ENCODE measurements at places on chromosomes 3 and 15.

DNA sequence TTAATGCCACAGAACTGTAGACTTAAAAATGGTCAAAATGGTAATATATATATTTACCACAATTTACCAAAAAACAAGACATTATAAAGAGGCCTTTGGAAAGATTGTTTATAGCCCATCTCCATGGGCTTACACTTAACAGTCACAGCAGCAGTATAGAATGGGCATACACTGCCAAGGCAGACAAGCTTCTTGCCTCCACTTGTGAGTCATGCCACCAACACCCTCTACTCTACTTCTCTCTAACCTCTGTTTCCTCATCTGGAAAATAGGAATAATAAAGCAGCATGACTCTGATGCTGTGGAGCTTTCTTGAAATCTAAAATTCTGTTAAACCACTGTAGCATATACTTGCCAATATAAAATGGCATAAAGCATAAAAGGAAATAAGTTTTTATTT lies 14.4 kb upstream of the GPR156 start:
- no peak for DNase-seq

DNA sequence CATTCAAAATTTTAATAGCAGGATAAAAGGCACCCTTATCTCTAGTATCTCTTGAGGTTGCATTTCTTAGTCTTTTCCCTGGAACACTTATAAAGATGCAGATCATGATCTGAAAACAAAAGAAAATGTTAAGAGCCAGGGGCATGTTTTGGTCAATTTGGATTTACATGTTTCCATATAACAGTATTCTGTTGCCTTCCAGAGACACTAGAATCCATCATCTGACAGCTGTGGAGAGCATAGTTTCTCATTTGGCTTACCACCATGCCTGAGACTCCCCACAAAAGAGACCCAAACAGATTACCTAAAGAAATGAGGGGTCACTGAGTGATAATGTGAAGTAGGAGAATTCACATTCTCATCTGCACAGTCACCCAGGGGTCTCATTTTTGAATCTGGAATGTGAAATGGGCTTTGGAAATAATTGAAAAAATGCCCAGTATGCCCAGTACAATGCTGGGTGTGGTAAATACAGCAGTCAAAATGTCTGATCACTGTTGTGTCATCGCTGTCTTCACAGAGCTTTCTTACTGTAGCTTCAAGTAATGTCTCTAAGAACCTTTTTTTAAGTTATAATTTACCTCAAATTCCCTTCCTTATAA lies 79.9 kb upstream of the ZBTB20 start:
- DNase-seq = no peak

DNA sequence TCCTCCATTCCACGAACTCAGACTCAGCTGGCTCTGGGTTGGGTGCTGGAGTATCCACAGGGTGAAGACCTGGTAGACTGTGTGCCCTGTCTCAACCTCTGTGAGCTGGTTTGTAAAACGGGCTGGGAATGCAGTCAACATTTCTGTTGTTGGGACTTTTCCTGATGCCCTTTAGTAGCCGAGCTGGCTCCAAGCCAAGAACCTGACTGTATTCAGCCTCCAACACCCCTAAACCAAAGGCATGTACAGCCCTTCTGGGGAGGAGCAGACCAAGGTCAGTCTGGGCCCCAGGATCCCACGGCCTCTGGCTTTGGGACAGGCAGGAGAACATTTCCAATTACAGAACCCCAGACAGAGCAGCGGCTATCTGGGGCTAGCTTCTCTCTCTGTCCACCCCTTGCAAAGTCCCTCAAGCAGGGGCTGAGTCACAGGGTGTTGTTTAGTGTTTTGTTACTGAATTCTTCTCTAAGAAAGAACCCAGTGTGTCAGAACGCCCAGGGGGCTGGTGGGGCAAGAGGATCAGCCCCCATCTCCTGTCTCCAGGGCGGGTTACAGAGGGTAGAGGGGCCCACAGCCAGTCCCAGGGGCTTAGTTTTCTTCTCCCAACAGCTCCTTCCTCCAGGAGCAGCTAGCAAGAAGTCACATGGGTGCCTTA lies 56.8 kb upstream of the SLC6A6 start:
- DNase-seq = peak; percentile 74

DNA sequence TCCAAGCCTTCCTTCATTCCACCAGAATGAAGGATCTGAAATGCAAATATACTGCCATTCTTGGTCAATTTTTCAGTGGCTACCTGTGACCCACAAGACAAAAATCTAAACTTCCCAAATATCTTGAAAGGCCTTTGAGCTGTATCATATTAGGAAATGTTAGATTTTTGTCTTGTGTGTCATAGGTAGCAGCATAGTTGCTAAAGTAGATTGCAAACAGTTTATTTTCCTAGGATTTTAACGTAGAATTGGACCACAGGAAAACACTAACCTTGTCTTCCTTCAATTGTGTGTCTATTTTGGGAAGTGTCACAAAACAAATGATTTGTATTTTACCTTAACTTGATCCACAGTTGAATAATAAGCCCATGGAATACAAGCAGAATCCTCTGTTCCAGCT lies 42.4 kb downstream of the CP start:
- peak; percentile 68 for DNase-seq

DNA sequence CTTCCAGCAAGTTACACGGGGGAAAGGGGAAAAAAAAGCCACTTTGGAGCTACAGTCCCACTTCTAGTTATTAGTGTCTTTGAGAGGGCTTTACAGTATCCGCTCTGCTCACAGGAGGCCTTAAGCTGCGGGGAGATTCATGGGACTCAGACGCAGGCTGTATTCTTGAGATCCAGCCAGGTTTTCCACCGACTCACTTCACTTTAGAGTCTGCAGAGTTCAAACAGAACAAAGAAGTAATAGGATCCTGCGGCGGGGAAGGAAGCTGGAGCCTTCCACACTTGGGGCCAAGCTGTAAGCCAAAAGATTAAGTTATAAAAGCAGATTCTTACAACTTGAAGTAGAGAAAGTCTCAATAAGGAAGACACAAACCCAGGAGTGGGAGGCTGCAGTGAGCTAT lies 60.2 kb upstream of the FAM174B start:
- DNase-seq = peak; percentile 68

DNA sequence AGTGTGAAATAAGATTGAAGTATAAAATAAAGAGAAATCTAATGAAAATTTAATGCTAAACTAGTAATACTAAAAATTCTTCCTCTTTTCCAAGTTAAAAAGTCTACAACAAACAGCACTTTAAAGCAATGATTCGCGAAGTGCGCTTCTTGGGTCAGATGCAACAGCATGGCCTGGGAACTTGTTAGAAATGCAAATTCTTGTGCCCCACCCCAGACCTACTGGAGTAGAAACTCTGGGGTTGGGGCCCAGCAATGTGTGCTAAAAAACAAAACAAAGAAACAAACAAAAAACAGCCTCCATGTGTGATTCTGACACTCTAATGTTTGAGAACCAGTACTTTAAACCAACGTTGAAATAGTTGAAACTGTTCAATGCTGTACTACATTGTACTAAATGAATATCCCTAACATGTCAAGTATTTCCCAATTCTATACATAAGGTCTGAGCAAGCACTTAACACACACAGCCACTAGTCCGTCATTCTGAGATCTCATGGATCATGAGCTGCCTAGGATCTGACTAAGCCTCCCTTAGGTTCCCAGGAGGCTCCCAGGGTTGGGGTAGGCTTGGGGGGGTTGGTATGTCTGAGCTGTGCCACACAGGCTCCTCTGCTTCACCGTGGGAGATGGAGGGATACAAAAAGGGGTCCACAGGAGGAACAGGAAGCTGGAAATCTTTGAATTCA lies 6.1 kb downstream of the RASGRP1 start:
- DNase-seq = no peak

- DNase-seq = no peak
Observed at GRCh38 chr3:170425491-170426239, 7.0 kb downstream of the CLDN11 start.

GRCh38 chr15:67784090-67784781 lies 41.1 kb upstream of the SKOR1 start:
- no peak for DNase-seq

DNA sequence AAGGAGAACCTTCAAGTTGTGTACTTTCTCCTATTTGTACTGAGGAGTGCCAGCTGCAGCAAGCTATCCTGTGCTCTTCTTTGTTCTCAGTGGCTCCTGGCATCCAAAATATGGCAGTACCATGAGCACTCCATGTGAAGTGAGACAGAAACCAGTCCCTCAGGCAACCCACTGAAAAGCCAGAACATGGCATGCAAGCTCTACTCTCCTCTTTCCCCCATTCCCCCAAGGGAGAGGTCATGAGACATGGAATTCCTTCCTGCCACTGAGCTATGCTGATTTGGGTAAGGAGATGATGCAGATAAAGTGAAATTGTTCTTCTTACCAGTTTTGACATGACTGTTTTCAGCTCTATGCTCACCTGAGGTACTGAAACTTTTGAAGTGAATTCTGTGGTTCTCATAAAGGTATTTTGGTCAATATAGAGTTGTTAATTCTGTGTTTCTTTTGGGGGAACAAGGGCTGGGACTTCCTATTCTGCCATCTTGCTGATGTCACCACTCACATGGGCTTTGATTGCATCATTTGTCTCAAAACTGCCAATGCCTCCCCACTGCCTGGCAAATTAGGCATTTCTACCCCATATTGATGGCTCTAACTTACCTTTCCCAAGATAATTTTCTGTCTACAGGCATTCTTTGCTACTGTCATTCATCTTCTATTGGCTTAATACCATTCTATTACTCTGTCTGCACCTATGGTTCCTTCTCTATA lies 22.8 kb upstream of the CEP152 start:
- no peak for DNase-seq

DNA sequence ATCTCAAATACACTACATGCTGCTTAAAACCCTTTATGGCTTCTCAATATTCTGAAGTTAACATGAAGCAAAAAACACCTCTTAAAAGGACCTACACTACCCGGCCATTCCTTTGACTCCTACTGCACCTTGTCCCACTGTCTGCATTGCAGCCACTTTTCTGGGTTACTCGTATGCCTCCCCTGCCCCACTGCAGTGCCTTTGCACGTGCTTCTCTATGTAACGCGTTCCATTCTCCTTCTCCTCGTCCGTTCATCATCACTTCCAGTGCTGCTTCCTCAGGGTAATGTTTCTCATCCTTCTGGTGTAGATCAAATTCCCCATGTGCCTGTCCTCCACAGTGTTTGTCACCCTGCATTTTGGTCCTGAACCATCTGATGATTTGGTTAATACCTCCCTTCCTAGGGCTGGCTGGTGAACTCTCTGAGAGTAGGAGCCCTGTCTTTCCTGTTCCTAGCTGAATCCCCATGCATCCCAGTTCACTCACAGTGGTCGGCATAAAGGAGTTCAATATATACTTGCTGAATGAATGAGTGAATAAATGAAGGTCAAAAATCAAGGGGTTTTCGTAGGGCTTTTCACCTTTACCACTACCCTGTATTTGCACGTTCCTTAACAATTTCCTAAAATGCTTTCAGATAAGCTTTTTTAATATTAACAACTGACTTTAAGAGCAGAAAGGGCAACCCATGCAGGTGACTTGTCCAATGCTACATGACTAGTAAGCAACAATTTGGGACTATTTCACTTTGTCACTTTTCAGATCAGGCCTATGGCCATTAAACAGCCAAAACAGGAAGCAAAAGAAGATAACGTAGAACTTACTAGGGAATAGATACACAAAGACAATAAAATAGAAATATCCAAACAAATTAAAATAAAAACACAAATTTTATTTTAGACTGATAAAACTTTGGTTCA lies 2.4 kb upstream of the STT3B start:
- no peak for DNase-seq

DNA sequence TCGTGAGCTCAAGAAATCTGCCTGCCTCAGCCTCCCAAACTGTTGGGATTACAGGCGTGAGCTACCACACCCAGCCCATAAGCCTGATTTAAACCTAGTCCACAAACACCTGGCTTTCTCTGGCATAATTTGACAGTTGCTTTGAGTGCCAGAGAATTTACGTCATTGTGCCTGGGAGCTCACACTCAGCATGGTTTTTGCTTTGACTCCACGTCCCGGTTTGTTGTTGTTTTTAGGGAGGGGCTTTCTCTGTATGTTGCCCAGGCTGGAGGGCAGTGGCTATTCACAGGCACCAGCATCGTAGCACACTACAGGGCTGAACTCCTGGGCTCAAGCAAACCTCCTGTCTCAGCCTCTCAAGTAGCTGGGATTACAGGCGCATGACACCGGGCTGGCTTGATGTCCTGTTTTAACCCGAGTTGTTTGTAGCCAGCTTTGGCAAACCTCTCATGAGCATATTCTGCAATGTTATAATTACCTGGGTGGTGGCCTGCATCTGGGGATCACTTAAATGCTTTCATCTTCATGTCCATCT lies 32.7 kb downstream of the CEMIP start:
- no peak for DNase-seq

DNA sequence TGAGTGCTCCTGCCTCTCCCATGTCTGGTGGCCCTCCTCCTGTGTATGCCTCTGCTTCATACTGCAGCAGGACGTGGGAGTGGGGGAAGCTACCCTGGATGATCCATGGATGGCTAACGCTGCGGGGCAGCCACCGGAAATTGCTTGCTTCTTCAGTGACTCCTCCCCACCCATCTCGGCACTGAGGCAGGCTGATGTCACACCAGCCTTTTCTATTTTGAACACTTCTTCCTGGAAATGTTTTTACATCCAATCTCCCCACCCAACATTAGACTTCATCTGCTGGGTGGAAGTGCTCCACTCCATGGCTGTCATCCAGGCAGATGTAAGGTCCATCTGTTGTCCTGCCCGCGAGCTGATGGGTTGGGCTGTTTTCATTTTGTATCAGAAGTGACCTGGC lies 58.9 kb upstream of the MUC13 start:
- DNase-seq = no peak

DNA sequence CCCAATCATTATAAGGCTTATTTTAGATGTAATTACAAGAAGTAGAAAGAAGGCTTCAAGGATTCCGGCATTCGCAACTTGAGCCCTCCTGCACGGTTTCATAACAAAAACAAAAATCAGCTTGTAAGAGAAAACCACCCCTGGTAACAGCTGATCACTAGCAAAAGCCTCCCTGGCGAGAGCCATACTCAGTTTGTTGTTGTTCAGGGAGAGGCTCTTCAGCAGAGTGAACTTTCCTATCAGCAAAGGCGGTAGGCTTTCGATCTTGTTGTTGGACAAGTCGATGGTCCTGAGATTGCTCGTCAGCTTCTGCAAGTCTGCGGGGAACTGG lies 710 bp downstream of the LRRC57 start:
- DNase-seq = no peak

DNA sequence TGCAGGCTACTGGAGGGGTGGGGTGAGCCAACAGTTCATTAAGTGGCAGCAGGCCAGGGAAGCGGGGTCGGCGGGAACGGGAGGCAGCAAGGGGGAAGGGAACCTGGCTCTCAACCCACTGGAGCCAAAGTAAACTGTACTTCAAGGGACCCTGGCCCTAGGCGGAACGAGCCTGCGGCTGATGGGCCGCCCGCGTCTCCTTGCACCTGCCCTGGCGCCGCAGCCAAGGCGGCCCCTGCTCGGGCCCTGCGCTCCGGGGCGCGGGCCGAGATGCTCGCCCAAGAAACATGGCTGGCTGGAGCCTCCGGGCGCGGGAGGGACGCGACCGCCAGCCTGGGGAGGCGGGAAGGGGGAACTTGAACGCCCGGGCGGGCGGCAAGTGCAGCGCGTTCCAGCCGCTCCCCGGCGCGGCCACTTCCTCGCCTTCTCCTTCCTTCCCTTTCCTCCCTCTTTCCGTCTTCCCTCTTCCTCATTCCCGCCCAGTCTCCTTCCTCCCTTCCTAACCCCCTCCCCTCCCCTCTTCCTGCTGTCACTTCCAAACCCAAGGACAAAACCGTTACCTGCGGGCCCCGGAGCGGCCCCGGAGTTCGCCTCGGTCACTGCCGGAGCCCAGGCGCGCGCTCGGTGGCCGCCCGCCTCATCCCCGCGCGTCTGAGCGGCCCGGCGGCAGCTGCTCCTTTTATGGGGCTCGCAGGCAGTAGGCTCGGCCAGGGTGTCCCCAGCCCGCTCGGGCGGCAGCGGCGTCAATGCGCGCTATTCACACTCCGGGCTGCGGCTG lies 489.7 kb downstream of the MAGI1 start:
- peak; percentile 56 for DNase-seq
